MV-4-11 (cell line): ENCODE measurements at places on chromosomes 11 and 22.
A peak's percentile ranks its signal among the peaks of the same experiment; 100 is the strongest.

GRCh38 chr11:117315285-117316196, 515 bp downstream of the BACE1 start:
- DNase-seq, result no peak

GRCh38 chr11:133563505-133564025, 31.3 kb upstream of the OPCML start:
- DNase-seq, result no peak

DNA sequence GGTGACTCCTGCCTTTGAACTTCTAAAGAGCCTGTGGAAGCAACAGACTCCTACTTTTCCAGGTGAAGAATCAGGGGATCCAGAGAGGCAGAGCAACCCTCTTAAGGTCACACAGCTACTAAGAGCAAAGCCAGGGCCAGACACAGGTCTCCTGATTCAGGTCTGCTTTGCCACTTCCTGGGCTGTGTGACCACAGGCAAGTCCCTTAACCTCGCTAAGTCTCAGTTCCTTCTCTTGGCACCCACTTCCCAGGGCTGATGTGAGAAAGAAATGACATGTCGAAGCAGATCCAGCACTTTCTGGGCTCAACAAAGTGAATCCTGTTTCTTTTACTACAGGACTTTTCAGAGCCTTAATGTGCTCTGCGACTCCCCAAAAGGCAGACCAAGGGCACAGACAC, 30.2 kb downstream of the UQCR10 start:
- DNase-seq, result peak; percentile 91

GRCh38 chr11:65113839-65114238, 2.2 kb downstream of the TM7SF2 start:
- DNase-seq, result no peak

DNA sequence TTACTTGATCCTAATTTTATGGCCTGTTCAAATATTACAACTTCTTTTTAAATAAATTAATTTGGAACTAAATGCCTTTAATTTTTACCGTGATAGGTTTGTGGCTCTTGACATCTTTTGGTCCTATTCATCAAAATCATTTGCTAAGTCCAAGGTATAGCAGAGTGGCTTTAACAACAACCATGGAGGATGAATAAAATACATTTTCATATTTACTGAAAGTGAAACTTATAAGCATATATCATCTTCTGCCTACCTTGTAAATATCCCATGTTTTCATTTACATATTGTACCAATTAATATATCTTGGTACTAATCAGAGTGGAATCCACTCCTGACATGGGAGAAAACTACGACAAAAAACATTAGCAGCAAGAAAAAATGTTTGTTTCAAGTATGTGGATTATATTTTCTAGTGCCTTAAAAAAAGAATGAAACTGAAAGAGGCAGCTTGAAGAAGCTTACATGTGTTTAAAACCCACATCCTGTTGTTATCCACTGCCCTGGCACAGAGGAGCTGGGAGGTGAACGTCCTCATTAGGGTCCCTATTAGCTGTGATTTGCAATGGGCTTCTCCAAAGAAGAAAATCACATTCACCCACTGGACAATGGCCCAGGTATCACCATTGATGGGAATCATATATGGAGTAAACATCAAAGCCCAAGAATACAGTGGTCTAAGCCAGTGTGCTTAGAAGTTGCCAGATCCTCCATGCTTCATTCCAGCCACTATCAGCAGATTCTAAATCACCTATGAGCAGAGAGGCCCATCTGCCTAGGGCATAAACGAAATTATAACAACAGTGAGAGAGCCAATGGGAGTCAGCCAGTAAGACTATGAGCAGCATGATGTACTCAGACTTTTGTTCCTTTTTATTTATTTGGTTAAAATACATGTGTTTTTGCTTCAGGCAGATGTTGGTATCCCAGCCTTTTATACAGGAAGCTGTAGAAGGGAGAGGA, 84.7 kb downstream of the MAML2 start:
- DNase-seq, result peak; percentile 51
